Chondrocyte (in vitro differentiated cells): ENCODE measurements at places on chromosomes 16 and 17.

DNA sequence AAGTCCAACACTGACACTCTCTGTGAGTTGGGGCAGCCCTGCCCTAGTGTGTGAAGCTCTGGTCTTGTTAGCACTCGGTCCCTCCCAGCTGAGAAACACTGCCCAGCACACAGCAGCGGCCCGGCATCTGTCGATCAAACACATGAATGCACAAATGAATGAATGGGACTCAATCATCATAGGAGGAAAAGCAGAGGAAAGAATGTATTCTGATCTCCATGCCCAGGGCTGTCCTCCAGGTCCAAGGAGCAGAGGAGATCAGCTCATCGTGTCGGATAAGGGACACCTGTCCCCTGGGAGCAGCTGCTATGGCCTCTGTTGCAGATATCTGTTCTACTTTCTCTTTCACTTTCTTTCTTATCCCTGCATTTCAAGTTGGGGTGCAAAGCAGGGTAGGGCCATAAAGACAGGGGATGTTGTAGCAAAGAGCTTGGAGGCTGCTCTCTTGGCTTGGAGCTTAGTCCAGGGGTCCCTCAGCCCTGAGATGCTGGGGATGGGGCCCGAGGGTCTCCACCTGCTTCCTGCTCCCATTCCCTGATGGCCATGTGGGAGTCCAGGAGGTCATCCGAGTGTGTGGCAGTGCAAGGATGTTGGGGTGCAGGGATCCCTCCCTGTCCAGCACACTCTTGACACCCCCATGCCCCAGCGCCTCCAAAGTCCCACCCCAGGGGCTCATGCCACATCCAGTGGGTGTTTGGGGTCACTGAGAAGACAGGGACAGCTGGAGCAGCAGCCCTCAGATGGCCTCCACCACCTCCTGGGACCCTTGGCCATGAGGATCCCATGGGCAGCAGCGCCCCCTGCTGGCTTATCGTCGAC, 88.2 kb downstream of the IRF8 start:
- no peak for DNase-seq

DNA sequence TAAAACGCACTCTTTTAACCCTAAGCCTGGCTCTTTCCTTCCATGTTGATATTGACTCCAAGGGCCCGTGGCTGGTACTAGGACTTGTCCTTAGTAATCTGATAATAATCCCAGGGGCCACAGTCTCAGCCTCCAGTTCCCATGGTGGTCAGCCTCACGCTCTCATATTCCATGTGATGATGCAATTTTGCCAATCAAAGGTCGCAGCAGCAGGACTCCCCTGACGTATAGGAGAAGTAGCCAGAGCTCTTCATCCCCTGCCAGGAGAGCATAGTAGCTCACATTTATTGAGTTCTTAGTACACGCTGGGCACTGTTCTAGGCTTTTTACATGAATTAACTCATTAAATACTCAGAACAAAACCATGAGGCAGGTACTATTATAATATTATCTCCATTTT, 42.4 kb downstream of the CD300LF start:
- DNase-seq: no peak

GRCh38 chr16:57383276-57384247, 11.3 kb downstream of the CX3CL1 start:
- no peak for DNase-seq

DNA sequence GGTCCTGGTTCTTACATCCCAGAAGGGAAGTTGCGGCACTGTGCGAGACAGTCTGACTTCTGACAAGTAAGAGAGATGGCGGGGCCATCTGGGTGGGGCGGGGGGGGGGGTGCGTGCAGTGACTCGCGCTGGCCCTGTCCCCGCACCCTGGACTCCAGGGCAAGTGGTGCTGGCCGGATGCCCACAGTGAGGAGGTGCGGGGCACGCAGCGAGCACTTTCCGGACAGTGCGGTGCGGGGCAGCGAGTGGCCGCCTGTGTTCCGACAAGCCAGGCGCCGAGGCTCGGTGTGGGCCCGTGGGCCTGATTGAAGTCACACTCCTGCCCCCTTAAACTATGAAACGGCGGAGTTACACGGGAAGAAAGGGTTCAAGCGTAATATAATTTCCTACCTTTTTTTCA, 106.4 kb downstream of the BANP start:
- no peak for DNase-seq

DNA sequence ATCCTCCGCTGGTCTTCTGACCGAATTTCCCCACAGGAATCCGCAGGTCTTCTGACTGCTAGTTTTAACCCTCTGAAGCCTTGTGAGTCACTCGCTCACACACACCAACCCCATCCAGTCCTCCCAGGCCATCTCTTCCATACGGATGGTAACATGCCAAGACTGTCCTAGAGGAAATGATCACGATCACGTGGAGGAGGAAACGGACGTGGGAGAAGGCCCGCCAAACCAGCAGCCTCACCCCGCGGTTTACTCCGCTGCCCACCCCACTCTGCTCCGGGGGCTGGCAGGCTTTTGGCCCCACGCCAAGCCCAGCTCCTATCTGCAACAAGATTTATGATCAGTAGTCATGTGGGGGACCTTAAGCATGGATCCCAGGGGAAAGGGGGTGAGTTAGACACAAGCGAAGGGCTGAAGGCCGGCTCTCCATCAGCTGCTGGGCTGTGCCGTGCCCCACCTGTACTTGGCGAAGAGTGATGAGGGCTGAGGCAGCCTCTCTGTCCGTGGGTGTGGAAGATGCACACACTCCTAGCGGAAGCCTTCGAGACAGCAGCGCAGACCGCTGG, 1.5 kb upstream of the FAAP100 start:
- DNase-seq: no peak

DNA sequence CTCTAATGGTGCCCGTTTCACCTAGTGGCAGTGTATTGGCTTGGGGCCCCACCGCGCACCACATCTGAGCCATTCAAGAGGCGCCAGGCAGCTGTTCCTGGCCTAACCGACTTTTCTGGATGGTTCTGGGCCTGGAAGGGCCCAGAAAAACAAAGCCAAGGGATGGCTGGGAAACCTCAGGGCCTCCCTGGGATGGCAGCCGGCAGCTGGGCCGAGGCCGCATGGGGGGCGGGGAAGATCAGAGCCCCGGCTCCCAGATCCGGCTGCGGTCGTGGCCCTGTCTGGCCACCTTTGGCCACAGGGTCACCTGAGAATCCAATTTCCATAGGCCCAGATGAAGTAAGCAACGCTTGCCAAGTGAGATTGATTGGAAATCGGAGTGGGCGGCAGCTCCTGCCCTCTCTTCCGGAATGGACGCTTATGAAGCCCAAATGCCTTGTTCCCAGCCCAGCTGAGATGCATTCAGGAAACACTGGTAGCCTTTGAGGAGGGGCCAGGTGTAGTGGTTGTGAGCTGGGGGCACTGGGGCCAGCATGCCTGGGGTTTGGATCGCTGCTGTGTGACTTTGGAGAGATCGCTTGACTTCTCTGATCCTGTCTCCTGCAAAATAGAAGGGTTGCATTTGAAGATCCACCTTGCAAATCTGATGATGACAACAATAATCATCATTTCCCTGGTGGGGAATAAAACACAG, 163.8 kb upstream of the GSE1 start:
- no peak for DNase-seq

DNA sequence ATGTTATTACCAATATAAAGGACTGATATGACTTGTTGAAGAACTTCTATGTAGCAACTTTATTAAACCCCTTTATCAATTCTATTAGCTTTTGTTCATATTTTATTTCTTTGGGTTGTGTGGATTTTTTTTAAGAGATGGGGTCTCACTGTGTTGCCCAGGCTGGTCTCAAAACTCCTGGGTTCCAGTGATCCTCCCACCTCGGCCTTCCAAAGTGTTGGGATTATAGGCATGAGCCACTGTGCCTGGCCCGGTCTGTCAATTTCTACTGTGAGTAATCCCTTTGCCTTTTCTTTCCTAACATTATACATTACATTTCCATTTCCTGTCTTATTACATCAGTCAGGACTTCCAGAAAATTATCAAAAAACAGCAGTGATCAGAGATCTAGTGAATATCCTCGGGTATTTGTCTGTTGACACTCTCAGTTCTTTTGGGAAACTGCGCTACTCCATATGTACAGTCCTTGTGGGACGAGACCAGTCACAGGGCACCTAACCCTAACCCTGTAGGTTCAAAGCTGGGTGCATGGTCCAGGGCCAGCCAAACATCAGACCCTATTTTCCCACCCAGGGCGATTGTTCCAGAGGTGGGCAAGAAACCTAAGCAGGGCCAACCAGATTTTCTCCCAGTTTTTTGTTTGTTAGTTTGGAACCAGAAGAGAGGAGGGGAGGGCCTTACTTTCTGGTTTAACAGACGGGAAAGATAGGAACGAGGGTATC, 1.7 kb upstream of the SLC47A1 start:
- peak; percentile 1 for DNase-seq

GRCh38 chr16:759110-759910, 1.2 kb upstream of the MSLN start:
- DNase-seq: peak; percentile 82

GRCh38 chr17:28988475-28988874, 17.4 kb downstream of the SEZ6 start:
- DNase-seq: no peak

- DNase-seq: no peak
Measured at GRCh38 chr17:78745407-78746088, 36.5 kb downstream of the CYTH1 start.

GRCh38 chr17:37399265-37399803, 7.3 kb downstream of the ACACA start:
- DNase-seq: no peak

DNA sequence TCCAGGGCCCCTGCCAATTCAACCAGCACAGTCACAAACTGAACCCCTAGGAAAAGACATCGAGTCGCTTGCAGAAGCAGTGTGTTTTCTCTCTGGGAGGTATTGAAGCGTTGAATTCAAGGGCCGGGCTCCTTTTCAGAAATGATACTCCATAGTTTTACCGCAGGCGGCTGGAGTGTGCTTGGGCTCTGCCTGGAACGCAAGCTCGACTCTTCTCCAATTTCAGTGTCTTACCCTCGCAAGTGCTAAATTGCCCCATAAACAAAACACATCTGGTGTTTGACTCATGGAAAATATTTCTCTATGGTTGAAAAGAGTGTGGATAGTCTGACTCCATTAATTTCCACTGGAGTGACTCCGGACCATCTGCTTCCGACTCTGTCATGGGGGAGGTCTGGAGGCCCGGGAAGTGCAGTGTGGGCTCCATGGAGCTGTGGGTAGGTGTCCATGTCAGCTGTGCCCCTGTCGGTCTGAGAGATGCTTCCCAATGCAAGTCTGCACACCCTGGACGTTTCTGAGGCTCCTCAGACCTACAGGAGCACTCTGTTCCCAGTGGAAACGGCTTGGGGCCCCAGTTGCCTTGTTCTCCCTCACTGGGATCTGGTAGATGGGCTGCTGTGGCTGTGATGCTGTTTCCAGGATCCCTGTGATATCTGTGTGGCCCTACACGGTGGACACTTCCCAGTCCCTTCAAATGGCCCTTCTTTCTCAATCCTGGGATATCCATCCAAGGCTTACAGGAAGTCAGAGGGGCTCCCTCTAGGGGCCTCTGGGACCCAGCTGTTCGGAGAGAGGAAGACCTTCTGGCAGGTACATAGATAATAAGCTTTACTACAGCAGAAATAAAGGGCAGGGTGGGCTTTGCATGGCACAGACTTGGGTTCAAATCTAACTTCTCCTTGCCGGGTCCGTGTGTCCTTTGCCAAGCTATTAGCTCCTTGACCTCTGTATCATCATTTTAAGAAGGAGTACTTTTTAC, 119.8 kb upstream of the CDH13 start:
- DNase-seq: no peak

DNA sequence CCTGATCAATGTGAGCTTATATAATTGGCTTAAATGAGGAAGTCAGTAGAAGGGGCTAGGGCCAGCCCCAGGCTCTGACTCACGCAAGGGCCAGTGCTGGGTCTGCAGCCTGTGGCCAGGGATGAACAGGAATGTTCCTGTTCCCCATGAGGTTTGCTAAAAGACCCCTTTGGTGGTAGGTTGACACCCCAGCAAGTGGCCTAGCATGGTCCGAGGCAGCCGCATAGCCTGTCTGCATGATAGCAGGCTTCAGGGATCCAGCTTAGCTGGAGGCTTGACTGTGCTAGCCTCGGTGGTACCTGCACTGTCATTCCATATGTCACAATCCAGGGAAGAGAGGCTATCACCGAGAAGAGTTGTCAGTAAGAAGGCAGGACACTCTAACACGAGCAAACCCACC, 23.5 kb downstream of the TRIM25 start:
- no peak for DNase-seq

GRCh38 chr16:27701381-27701780, 151.4 kb downstream of the KATNIP start:
- DNase-seq: peak; percentile 57

DNA sequence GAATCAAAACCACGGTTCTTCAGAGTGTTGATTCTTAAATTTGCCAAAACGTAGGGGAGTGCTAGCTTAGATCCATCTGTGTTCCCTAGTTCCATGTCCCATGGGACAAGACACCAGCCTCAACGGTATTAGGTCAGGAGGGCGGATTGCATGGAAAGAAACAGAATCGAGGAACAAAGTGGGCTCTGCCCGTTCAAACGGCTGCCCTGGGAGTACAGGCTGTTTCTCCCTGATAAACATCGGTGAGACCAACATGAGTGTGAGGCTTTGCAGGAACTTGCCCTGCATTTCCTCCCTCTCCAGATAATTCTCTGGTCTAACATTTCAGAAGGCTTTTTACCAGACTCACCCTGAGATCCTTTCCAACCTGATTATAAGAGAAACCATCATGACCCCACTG, 82.2 kb downstream of the MRM3 start:
- DNase-seq: no peak

GRCh38 chr16:21283521-21284289, 5.6 kb upstream of the CRYM start:
- DNase-seq: no peak

- no peak for DNase-seq
Measured at GRCh38 chr16:89073346-89074071, 20.1 kb upstream of the ACSF3 start.

- no peak for DNase-seq
Measured at GRCh38 chr17:37137070-37137610, 188.4 kb downstream of the AATF start.

DNA sequence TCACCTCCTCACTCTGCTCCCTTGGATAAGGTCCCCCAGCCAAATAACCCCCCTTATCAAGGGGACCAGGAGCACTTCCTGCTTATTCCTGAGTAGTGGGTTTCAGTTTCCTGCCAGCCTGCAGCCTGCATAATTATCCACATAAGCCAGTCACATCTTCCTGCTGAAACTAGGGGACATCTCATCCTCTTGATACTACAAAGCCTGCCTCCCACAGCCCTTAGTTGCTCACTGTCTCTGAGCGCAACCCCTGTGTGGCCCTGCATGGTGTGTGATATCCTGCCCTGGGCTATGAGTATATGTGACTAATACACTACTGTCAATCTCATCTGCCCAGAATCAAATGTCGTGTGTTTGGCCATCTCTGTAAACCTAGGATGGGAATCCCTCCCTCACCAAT, 8.0 kb upstream of the XYLT2 start:
- no peak for DNase-seq

GRCh38 chr17:60769327-60769726, 91.7 kb downstream of the BCAS3 start:
- DNase-seq: no peak
